SJCRH30 (cell line): ENCODE measurements at places on chromosomes 1 and 21.
A peak's percentile ranks its signal among the peaks of the same experiment; 100 is the strongest.

GRCh38 chr1:94773931-94774422 is 46.2 kb upstream of the SLC44A3 start:
- DNase-seq, result peak; percentile 68

GRCh38 chr21:33380483-33380998 is 22.7 kb upstream of the IFNGR2 start:
- DNase-seq, result peak; percentile 91

- no peak for DNase-seq
Observed at GRCh38 chr21:37904856-37905255, 11.4 kb downstream of the KCNJ6 start.

GRCh38 chr1:196372896-196373536 is 235.2 kb downstream of the KCNT2 start:
- no peak for DNase-seq

- no peak for DNase-seq
Observed at GRCh38 chr1:200819726-200820125, 53.1 kb upstream of the GPR25 start.

GRCh38 chr1:2525920-2526823 is at the start of gene PANK4:
TSS of gene PANK4 (minus strand) at chr1:2526596. CDS start at chr1:2526587, 9 bp downstream.
- DNase-seq, result peak; percentile 95

DNA sequence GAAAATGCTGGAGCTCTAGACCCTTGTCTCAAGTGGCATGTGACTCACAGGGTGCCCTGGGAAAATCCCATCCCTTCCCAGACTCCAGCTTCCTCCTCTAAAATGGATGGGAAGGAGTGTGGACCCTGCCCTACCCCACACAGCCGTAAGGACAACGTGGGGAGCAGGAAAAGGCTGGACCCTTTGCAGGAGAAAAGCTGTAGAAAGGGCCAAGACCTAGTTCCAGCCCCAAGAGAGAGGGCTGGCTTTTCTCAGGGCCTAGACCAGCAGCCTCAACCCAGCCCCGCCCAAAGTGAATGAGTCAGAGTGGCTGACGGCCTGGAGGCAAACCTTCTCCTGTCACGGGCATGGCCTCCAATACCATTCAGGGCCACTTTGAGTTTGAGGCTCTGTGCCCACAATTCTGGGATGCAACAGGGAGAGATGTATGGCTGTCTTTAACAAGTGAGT is 1.1 kb downstream of the LAMB3 start:
- DNase-seq, result peak; percentile 79

GRCh38 chr1:59494145-59494833 is 197.4 kb downstream of the FGGY start:
- DNase-seq, result no peak

DNA sequence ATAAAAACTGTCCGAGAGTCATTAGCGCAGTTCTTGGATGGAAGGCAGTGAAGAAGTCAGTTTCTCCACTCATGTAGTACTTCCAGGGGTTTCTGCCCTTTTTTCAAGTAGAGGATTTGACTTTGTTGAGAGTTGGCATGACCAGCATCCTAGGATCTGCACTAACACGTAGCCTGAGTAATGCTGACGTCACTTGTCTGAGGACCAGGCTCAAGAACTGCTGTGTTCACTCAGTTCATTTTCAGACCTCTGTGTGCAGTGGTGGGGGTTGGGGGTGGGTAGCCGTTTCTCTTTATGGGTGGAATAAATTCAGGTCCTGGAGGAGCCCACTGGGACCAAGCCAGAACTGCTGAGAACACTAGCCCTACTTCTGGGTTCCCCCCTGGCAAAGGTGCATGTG is 53.3 kb downstream of the MRPS6 start:
- DNase-seq, result no peak

GRCh38 chr21:45950740-45951515 is 30.6 kb upstream of the COL6A1 start:
- peak; percentile 89 for DNase-seq

DNA sequence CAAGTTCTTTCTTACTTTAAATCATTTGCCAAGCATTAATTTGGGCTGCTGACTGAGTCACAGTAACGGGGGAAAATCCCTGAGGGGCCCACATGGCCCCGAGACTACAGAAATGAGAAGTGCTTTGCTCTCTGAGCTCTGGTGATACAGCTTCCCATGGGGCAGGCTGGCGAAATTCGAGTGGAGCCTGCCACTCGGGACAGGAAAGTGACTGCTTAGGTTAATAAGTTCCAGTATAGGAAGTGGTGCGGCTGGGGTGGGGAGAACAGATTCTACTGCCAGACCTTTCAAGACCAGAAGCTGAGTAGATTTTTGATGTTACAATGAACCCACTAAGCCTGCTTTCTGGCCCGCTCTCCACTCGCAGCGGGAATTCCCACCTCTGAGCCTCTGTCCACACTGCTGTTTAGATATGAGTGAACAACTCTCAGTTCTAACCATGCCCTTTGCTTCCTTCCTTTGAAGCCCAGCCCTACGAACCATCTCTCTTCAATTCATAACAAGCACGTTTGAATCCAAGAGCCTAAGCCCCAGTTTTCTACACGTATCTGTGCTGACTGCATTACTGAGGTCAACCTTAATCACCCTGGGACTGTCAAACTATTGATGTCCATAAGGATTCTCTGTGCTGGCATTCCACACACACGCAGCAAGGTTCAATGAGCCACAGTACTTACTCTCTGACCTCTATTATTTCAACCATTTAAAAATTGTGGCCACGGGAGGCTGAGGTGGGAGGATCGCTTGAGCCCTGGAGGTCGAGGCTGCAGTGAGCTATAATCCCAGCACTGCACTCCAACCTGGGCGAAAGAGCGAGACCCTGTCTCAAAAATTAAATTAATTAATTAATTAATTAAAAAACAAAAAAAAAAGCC is 9.6 kb downstream of the ZBTB17 start:
- no peak for DNase-seq

GRCh38 chr21:38272215-38272614 is 15.4 kb downstream of the KCNJ15 start:
- DNase-seq, result no peak

- DNase-seq, result no peak
Observed at GRCh38 chr1:184941735-184942134, 32.6 kb downstream of the NIBAN1 start.

- DNase-seq, result no peak
Observed at GRCh38 chr1:220575718-220576497, 48.0 kb downstream of the MARK1 start.

DNA sequence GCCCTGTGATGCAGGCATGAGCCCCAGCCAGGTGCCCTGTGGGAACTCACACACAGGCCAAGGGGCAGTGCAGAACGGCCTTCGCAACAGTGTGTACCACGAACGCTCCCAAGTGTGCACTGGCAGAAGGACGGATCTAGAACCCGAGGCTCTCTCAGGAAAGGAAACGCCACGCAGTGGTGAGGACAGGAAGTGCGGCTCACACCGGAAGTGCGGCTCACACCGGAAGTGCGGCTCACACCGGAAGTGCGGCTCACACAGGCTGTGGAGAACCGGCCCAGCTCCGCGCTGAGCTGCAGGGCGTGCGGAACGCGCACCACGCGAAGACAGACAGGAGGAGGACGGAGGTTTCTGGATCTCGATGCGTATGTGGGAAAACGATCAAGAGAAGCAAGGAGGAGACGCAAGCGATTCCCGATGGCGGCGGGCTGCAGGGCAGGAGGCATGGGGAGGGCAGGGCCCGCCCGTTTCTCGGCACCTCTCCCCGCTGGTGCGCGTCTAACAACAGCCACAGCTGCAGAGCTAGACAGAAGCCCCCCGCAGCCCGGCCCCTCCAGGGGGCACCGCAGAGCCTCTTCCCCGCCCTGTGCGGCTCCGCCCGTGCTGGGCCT is 35.9 kb upstream of the TMEM52 start:
- DNase-seq, result peak; percentile 17

- no peak for DNase-seq
Observed at GRCh38 chr1:166836733-166837132, 2.5 kb upstream of the POGK start.

DNA sequence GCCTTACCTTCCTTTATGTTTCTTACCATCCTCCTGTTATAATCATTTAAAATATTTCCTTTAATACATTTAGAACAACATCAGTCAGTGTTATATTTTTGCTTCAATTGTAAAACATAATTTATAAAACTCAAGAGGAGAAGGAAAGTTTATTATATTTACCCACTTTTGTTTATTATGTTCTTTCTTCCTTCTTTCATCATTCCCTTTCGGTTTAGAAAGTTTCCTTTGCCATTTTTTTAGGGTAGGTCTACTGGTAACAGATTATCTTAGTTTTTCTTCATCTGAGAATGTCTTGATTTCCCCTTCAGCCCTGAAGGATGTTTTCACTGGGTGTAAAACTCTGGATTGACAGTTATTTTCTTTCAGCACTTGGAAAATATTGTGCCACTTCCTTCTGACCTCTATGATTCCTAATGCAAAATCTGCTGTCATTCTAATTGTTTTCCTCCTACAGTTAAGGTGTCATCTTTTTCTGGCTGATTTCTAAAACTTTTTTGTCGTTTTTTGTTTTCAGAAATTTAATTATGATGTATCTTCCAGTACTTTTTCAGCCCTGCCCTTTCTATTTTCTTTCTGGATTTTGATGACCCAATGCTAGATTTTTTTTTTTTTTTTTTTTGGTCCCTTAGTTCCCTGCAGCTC is 25.0 kb downstream of the PTPN22 start:
- no peak for DNase-seq

GRCh38 chr1:169570172-169570574 is 16.1 kb downstream of the F5 start:
- DNase-seq, result no peak

DNA sequence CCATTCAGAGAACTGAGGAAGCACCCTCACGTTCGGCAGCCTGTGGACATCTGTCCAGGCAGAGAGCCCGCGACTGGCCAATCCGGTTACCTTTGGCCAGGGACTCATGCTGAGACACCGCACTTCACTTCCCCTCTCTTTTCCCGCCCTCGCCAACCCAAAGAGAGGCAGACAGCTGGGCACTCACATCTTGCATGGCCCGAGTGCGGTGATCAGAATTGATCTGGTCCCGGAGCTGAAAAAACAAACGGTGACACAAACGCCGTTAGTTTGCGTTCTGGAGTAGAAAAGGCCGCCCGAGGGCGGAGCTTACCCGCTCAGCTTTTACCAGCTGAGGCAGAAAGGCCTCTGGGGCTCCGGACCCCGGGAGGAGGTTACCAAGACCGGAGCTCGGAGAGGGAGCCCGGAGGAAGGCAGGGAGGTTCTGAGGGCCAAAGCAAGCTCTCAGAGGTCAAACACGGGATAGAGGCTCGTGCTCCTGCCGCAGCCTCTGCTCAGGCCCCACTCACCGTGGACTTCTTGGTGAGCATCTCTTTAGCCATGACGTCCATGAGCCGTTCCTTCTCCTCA is 376 bp downstream of the SF3A3 start:
- DNase-seq, result peak; percentile 58

DNA sequence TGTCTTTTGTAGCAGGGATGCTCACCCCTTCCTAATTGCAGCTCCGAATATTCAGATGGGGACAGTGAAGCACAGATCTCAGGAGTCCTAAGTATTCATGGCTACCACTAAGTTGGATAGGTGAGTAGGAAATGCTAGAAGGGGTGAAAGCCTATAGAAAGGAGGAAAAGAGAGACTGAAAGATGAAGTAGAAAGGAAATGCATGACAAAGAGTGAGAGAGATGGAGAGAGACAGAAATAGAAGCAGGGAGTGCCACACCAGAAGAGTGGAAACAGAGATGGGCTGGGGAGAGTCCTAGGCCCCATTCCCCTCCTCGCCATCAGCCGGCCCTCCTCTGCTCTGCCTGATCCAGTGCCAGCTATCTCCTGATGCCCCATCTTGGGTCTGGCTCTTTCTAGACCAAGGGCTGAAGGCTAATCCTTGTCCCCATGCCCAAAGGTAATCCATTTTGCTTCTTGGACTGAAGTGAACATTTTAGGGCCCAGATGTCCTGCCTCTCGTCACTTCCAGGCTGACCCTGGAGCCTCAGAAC is 2.0 kb downstream of the PEA15 start:
- DNase-seq, result no peak

- DNase-seq, result no peak
Observed at GRCh38 chr1:58038574-58038973, 508.0 kb downstream of the OMA1 start.

DNA sequence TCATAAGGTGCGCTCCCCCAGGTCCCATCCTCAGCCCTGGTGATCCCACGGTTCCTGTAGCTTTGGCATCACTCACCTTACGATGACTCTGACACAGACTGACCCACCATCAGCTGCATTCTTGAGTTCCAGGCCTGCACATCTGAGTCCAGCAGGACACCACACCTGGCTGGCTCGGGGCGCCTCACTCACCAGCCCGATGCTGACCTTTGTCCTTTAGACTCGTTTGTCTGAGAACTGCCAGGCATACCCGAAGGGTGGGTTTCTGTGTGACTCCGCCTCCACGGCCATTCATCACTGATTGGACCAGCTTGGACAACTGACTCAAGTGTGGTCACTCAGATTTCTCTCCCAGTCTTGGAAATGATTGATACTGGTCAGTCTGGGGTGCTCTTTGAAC is 129.4 kb upstream of the CSF3R start:
- no peak for DNase-seq

GRCh38 chr1:29793101-29793546 is 556.8 kb downstream of the PTPRU start:
- DNase-seq, result peak; percentile 77

GRCh38 chr1:237910834-237911233 is 20.1 kb upstream of the ZP4 start:
- no peak for DNase-seq
